SK-N-SH treated with all-trans-retinoic acid at 6 μM for 48 hours (cell line): ENCODE measurements at places on chromosomes 2 and 18.

- ATAC-seq = peak; percentile 85
Observed at GRCh38 chr2:31440764-31441163, 26.2 kb upstream of the XDH start.

GRCh38 chr2:46770622-46771021, 145.0 kb downstream of the MCFD2 start:
- ATAC-seq = peak; percentile 64

DNA sequence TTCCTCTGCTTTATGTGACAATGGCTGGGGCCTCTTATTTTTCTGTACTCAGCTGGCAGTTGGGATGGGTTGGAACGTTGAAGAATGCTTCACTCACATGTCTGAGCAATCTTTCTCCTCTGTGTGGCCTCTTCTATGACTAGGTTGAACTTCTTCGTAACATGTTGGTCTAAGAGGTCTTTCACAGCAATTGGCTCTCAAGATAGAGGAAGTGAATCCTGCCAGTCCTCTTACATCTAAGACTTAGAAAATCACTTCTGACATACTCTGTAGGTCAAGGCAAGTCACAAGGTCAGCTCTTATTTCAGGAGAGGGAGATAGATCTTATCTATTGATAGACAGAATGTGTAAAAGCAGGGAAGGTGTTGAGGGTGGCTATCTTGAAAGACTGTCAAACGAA, 174.1 kb downstream of the NYAP2 start:
- ATAC-seq = no peak

- ATAC-seq = no peak
Observed at GRCh38 chr2:157290525-157290924, 33.0 kb downstream of the GALNT5 start.

GRCh38 chr2:157830696-157831570, 45.2 kb downstream of the ACVR1 start:
- ATAC-seq = peak; percentile 90

- ATAC-seq = no peak
Observed at GRCh38 chr18:22102953-22103646, 66.3 kb upstream of the GATA6 start.

GRCh38 chr2:2898744-2899143, 478.9 kb downstream of the EIPR1 start:
- ATAC-seq = no peak

GRCh38 chr2:239275847-239276831, 124.7 kb downstream of the HDAC4 start:
- peak; percentile 52 for ATAC-seq

DNA sequence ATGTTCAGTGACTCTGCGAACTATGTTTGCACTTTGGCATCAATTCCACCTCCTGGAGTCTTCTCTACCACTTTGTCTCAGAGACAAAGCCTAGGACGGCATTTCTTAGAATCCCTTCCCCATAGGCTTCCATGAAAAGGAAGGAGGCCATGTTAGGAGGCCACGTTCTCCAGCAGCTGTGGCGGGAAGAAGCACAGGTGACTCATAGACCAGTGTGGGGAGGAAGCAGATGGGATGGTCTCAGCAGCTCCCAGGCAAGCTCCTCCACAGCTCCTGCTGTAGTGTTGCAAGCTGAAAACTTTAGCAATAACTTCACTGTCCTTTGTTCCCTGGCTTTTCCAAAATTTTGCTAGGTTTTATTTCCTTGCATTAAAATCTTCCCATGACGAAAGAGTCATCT, 781.3 kb upstream of the ID2 start:
- ATAC-seq = no peak

DNA sequence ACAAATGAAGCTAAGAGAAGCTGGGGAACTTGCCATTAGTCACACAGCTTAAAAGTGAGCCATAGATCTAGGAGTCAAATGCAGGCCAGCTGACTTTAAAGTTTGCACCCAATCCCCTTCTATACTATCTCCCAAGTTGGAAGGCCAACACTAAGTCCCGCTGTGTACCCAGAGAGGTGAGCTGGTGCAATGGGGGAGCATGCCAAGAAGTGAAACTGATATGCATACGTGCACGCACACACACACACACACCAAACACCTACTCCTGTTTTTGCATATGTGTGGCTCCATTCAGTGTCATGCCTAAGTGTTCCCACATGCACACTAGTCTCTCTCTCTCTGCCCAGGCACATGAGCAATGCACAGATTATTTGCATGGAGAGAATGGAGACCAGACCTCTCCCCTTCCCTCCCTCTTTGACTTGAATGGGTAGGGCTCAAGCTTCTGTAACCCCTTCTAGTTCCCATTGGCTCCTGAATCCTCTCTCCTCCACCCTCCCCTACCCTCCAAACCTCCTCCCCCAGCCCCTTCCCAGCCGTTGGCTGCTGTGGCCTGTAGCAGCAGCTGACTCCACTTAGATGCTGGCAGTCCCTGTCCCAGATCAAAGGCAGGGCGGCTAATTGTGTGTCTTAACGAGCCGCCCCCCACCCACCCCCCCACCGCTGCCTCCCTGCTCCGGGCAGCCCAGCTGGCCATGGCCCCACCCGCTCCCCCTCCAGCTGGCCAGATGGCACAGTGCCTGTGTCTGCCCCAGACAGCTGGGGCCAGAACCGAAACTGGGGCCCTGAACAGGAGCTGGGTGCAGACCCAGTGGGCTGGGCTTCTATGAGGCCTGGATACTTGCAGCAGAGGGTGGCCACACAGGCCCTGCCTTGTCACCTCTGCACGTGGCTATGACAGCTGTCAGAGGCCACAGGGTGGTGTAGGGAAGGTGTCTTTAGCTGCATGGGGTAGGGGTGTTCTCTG, 5.6 kb downstream of the WNT10A start:
- ATAC-seq = peak; percentile 32; the same call in 1 of the 3 replicates
